Head of caudate nucleus (tissue), 42 donors: ENCODE measurements at places on chromosomes 7 and 10.
A peak's percentile ranks its signal among the peaks of the same experiment; 100 is the strongest.

- peak; percentile 62 for DNase-seq
Measured at GRCh38 chr7:915291-916218, 38.9 kb downstream of the ADAP1 start.

- no peak for DNase-seq
Measured at GRCh38 chr10:11192304-11193000, 174.8 kb downstream of the CELF2 start.

DNA sequence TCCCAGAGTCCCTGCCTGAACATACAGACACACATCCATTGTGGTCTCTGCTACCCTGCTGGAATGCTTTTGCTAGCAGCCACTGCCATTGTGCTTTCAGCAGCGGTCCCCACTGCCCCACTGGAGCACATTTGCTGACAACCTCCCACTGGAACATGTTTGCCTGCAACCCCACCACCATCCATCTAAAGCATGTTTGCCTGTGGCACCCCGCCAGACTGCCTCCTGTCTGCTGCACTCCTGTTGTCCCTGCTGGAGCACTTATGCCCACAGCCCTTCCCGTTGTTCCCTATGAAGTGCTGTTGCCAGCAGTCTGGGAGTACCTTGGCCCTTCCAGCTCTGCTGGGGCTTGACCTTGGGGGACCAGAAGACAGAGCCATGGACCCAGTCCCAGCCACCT is 136.3 kb downstream of the ARL5B start:
- DNase-seq: no peak

GRCh38 chr7:52271703-52272102 is 763.7 kb upstream of the POM121L12 start:
- DNase-seq: no peak

GRCh38 chr7:143411976-143412708 is 3.5 kb upstream of the EPHA1 start:
- DNase-seq: no peak

GRCh38 chr10:108411894-108412293 is 1247.4 kb upstream of the SORCS1 start:
- DNase-seq: no peak

DNA sequence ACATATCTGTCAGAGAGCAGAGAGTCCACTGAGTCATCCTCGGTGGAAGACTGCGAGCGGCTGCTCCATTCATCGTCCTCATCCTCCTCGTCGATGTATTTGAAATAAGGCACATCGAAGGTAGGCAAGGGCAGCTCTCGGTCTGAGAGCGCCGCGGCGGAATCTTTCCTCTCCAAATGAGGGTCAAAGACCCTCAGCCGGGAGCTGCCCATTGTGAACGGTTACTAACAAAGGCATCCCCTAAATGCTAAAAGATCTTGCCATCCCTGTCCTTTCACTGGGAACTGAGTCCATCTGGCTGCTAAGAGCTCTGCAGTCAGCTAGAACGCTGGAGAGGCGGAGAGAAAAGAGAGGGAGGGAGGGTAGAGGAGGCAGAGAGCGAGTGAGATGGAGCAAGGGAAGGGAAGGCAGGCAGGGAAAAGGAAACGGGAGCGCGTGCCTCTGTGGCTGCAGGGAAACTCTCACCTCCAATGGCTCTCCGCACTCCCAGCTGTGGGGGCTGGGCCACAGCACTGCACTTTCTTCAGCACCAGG is 163.4 kb downstream of the RAPGEF5 start:
- peak; percentile 67 for DNase-seq

GRCh38 chr7:36127075-36127740 is 25.8 kb upstream of the EEPD1 start:
- no peak for DNase-seq

DNA sequence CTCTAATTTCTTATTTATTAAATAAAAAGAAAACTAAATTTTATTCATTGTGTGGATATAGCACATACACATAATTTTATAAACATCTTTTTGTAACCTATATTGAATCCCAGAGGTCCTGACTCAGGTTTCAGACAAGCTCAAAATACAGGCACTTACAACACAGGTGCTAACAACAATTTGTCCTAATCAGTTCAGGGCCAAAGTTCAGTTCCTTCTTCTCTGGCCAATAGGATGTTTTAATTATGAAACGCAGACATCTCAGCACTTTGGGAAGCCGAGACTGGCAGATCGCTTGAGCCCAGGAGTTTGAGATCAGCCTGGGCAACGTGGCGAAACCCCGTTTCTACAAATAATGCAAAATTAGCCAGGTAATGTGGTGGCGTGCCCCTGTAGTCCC is 15.0 kb downstream of the RPA3 start:
- DNase-seq: no peak

- no peak for DNase-seq
Measured at GRCh38 chr10:113162960-113163359, 212.9 kb downstream of the TCF7L2 start.
